ENCODE measurements at places on chromosomes 5 and 9.

DNA sequence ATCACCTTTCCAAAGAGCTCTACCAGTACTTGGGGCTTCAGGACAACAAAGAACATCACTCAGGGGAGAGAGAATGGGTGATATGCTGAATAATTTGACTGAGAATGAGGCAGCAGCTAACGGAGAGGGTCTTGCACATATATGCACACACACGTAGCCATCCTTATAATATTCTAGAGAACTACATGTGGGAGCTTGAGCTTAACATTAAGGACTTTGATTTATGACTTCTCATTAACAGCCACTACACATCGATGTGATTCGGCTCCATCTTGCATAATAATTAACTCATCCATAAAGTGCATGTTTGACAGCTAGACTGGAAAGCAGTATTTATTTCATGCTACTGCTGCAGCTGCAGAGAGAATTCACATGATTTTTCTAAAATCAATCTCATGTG, 163.4 kb downstream of the RAB3C start:
- DNase-seq = no peak

- DNase-seq = no peak
Measured at GRCh38 chr5:151078490-151079262, 2.2 kb downstream of the TNIP1 start.

- DNase-seq = no peak
Measured at GRCh38 chr5:125232779-125233230, 486.4 kb upstream of the ZNF608 start.

DNA sequence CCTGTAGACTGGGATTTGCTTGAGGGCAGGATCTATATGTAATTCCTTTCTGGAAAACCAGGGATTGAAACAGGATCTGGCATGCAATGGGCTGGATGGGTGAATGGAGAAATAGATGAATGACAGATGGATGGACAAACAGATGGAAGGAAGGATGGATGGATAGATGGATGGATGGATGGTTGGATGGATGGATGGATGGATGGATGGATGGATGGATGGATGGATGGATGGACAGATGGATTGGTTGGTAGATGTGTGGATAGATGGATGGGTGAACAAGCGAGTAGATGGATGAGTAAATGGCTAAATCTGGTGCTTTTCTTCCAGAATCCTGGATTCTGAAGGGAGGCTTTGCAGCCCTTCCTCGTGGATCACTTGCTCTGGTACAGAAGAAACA, 162.5 kb upstream of the SMIM23 start:
- no peak for DNase-seq

- no peak for DNase-seq
Measured at GRCh38 chr5:955886-956761, 52.5 kb upstream of the NKD2 start.

DNA sequence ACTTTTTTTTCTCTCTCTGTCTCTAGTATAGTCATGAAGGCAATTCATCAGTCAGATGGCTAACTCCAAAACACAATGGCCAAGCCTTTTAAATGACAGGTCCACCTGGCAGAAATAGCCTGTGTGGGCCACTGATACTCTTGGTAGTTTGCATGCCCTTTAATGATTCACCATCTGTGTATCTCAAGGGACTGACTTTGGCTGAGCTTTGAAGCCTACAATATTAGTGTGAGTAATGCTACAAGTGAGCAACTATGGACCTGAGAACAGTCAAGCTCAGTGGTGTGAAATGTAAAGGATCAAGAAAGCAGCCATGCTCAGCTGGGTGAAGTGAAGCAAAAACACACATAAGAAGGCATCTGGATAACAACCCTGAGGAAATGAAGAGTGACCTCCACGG, 506.9 kb downstream of the TLE1 start:
- DNase-seq = no peak

All from C1 segment of cervical spinal cord (tissue), 14 donors.